ENCODE measurements at places on chromosomes 11 and 22.
A peak's percentile ranks its signal among the peaks of the same experiment; 100 is the strongest.

- no peak for DNase-seq
Measured at GRCh38 chr11:2687782-2688191, 12.0 kb downstream of the KCNQ1OT1 start.

- DNase-seq: peak; percentile 6
Measured at GRCh38 chr11:84398017-84398626, 1112.0 kb upstream of the CCDC90B start.

GRCh38 chr22:43385770-43386641, 25.8 kb upstream of the MPPED1 start:
- peak; percentile 92 for DNase-seq

DNA sequence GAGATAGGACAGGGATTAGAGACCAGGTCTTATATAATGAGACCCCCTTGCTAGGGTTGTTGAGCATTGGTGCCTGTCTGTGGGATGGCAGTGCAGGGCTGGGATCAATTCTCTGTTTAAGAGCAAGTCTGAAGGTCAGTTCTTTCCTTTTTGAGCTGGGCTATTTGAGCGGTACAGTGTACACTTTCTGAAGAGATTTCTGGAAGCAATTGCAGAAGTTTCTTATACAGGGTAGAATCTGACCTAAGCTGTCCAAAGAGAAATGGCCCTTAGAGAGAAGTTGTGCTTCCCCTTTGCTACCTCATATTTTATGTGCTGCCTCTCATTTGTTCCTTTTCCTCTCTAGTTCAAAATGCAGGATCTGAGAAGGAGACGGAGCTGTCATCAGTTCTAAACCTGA, 35.8 kb downstream of the CSTPP1 start:
- no peak for DNase-seq

- DNase-seq: peak; percentile 96
Measured at GRCh38 chr11:106399076-106399511, 321.6 kb downstream of the AASDHPPT start.

GRCh38 chr11:21552911-21553310, 640.0 kb upstream of the ANO5 start:
- no peak for DNase-seq

DNA sequence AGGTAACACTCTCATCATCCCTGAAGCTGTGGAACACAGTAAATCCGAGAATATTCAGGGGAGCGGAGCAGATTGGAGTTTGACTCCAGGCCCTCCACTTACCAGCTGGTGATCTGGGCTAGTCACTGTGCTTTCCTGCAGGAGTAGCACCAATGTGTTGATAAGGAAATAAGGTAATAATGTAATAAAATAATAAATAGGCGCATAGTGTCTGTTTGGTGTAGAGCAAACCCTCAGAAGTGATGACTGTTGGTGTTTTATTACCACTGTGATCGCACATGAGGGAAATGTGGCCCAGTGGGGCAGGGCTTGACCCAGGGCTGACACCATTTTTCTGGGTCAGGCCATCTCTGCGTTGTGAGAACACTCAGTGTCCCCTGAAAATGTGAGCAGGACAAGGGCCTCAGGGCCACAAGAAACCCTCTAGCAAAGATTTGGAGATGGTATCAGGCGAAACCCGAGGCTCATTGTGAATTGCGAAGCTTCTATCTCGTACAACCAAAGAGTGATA, 563.9 kb upstream of the B3GAT1 start:
- DNase-seq: no peak

DNA sequence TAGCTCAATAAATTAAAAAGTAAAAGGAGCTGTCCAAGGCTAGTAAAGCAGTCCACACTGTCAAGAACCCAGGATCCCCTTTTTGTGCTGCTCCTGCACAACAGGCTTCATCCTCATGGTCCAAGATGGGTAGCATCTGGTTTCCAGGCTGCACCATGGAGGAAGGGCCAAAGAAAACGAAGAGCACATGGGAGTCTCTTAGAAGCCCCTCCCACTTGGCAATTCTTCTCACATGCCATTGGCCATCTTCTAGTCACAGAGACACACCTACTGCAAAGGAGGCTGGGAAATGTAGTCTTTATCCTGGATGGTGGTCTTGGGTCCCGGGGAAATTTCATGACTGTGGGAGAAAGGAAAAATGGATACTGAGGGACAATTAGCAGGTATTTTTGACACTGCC, 37.8 kb downstream of the PRR5L start:
- DNase-seq: peak; percentile 33

GRCh38 chr22:38614332-38615063, 41.7 kb downstream of the FAM227A start:
- DNase-seq: no peak

DNA sequence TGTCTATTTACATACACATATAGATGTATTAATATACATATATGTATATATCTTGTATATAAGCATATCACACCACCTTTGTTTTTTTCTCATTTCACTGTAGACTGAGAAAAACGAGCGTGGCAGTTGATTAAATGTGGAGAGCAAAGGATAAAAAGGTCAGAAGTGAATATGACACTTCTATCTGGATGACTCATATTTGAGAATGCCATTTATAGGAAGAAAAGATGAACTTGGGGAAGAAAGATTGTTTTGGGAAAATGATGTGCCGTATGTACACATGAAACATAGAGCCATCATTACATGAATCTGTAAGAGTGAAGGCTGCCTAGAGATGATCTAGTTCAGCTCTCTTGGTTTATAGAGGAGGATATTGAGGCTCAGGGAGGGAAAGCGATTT, 28.7 kb downstream of the AMOTL1 start:
- DNase-seq: no peak

DNA sequence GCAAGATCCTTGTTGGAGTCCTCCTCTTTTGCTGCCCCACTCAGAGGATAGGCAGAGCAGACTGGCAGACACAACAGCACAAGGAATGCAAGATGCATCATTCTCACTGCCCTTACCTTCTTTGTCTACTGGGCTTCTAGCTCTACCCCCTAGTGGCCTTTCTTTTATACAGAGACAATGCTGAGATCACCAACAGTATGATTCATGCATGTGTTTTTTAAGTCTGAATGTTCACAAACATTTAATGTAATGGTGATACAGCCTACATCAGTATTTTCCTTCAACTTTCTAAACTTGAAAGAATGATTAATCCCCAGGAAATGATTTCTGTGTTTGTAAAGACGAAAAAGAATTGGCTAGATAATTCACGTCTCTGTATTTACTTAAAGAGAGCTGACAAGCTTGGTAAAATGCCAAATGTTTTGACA, at the start of gene MMP10:
MMP10 (minus strand) TSS at position 138 of the 428 bp plus-strand sequence; CDS start at position 101, 37 bp downstream.
- peak; percentile 78 for DNase-seq

DNA sequence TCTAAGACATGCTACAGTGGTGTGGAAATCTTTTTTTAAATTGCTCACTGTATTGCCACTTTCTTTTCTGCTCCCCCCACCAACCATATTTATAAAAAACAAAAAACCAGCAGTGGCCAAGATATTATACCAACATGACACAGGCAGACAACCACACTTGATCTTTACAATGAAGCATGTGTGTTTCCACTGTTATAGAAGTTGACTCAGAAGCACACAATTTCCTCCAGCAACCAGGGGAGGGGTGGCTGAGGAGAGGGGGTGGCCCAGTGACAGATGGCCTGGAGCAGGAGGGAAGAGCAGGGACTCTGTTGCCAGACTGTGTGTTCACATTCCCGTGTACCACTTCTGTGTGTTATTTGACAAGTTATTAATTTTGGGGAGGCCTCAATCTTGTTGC, 14.8 kb downstream of the CD59 start:
- DNase-seq: peak; percentile 66

GRCh38 chr11:103546236-103546635, 437.0 kb downstream of the DYNC2H1 start:
- peak; percentile 13 for DNase-seq

DNA sequence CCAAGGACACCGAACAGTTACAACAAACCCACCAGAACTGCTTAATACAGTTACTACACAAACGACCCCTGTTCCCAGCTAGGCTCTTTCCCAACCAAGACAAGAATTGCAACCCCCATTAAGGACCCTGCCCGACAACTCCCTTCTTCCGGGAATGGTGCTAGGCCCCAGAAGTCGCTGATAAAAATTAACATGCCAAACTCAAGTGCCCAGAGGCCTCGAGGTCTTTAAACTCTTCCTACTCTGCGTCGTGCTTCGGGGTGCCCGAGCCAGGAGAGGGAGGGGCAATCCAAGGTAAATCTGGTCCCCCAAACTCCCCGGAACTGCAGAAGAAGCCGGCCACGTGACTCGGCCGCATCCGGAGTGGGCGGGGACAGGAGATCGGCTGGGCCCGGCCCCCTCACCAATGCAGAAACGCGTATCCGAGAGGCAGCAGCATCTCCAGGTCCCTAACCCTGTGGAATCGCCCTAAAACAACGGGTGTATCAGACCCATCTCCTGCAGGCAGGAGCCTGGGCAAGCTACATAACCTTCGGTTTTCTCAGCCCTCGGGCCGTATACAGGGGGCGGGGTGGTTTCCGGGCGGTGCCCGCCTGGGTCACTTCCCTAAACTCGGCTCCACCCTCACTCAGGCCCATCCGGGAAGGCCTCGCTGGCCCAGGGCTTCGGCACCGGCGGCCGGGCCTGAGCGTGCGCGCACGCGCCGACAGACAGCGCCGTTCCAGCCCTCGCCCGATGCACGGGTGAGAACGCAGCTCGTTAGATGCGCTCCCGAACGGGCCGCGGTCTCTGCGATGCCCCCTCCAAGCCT, 1.1 kb downstream of the CFL1 start:
- peak; percentile 64 for DNase-seq

- no peak for DNase-seq
Measured at GRCh38 chr11:134802598-134802997, 390.6 kb upstream of the B3GAT1 start.

- peak; percentile 97 for DNase-seq
Measured at GRCh38 chr11:43920598-43921419, 21.6 kb upstream of the C11orf96 start.

GRCh38 chr11:83681031-83681781, 395.0 kb upstream of the CCDC90B start:
- DNase-seq: no peak

DNA sequence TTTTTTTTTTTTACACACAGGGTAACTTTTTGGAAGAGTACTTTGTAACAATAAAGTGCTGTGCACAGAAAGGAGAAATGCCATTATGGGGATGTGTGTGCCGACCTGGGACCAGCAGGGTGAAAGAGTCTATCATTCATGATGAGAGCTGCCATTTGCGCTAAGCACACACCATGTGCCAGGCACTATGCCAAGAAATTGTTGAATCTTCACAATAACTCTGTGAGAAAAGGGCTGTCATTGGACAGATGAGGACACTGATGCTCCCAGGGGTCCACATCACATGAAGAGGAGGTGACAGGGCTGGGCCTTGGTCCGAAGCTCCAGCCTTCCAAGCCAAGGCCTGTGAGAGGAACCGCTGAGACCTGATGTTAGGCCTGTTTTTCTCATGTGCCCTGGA, 5.6 kb downstream of the DUSP18 start:
- DNase-seq: no peak

DNA sequence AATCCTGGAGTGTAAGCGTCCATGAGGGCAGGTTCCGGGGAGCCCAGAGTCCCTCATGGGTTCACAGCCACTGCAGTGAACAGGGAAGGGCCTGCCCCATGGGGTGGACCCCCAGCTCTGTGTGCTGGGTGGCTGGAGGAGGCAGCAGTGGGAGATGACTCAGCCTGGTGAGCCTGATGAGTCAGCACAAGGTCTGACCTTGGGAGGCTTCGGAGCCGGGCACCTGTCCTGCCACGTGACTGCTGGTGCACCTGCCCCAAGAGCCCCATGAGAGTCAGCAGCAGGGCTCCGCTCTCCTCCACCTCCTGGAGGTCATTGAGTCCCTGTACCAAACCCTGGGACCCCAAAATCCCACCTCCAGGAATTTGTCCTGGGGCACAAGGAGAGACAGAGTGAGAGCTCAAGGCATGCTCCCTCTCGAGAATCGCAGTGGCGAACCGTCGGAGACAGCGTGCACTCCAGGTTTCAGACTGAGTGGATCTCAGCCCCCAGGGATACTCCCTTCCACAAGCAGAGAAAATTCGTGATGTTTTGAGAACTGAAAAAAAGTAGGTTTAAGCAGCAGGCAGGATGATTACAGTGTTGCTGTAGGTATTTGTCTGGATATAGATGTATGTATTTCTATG, 1221.7 kb downstream of the BRD1 start:
- DNase-seq: peak; percentile 36

DNA sequence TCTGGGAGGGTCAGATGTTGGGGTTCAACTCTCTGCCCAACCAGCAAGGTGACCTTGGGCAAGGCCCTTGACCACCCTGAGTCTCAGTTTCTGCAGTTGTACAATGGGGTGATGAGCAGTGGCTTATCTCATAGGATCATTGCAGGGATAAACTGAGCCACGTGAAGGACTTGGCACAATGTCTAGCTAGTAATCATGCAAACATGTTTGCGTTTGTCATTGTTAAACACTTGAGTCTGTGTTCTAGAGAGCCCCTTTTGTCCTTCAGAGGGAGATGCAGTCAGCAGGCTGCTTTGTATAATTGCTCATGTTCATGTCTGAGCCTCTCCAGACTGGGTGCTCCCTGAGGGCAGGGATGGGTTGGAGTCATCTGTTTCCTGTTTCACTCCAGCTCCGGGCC, 15.8 kb downstream of the CD82 start:
- DNase-seq: no peak

DNA sequence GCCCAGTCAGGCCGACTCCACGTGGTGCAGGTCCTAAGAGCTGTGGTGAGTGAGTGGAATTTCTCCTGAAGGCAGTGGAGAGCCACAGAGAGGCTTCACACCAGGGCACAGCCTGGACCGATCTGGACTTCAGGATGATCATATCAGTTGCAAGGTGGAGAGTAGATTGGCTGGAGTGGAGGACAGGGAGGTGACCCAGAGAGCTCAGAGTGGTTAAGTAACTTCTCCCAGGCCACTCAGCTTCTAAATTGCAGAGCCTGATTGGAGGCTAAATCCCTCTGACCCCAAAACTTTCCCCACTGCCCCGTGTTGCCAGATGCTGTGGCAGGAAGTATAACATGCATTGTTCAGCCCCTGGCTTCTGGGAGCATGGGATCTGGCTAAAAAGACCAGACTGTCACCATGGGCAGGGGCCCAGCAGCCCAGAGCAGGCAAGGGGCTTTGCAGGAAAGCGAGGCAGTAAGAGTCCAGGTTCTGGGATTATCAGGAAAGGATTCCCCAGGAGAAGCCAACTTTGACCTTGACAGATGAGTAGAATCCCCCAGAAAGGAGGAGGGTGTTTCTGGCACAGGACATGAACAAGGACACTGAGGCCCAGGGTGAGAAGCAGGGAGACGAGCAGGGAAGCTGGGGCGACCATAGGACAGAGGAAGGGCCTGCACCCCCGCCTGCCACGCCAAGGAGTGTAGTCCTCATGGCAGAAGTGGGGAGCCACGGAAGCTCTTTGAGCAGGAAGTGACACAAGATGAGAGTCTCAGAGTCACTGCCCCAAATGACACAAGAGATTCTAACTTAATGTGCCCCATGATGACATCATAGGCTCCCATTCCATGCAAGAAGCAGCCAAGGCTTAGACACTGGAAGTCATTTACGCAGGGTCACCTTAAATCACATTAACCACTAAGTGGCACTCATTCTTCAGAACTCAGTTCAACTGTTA, 4.8 kb downstream of the SLC35C1 start:
- DNase-seq: no peak

- no peak for DNase-seq
Measured at GRCh38 chr22:41201141-41201540, 4.0 kb upstream of the L3MBTL2 start.
